ENCODE measurements at places on chromosomes 6 and 20.
A peak's percentile ranks its signal among the peaks of the same experiment; 100 is the strongest.

DNA sequence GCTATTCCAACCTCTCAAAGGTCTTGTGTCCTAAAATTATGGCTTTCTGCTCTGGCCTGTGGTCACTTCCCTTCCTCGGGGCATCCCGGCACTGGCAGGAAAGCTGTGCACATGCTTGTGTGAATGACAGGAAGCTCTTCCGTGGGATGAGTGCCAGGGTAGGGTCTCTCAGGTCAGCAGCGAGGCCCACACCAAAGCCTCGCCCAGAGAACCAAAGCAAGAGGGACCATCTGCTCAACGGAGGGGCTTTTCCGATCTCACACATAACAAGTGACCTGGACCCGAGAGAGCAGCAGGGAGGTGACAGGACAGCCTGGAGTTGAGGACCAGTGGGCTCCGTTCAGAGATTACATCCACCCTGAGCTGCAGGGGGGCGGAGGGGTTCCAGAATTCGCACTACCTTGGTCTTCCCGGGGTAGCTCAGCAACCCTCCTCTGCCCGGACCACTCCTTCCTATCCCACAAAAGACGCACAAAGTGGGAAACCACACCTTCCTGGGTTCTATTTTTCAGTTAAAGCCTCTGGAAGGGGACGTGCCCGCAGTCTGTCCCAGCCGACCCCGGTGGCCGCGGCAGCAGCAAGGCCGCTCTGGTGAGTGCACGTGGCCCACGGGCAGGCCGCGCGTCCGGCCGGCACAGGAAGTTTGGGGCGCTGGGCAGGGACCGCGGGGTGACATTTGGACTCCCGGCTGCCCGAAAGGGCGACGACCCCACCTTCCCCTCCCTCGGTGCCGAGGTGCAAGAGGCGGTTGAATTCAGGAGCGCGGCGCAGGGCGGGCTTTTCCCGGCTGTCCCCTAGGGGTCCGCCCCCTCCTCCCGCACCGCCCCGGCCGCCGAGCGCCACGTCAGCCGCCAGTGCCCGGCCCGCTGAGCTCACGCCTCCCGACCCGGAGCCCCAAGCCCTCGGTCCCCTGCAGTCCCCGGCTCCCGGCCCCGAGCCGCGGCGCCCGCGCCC lies 988 bp downstream of the TXNDC5 start:
- no peak for DNase-seq

DNA sequence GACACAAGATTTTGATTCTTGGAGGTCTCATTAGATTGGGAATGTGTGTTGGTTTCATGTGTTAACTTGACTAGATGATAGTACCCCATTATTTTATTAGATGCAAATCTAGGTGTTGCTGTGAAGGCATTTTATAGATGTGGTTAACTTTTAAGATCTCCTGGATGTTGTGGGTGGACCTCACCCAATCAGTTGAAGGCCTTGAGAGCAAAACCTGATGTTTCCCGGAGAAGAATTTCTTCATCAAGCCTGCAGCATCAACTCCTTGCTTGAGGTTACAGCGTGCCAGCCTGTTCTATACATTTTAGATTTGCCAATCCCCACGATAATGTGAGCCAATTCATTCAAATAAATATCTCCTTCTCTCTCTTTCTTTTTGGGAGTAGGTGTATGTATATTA lies 66.8 kb upstream of the EXOC2 start:
- DNase-seq, result no peak

DNA sequence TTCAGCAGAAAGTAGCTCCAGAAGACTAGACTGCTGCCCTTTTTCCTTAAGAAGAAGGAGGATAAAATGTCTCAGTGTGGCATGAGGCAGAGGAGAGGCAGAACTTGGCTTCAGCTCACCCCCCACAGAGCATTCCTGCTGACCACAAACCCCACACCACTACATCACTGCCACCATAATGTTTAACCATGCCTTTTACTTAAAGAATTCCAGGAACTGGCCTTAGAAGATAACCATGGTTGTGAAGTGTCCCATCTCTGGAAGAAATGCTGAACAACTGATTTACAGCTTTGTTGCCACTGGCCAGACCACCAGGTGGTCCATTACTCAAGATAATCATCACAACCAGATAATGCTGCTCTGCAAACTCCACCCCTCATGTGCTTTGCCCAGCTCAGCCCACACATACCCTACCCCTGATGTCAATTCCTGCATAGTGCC lies 154.1 kb downstream of the CD24 start:
- DNase-seq, result no peak

- no peak for DNase-seq
These were observed 120.8 kb downstream of the AGPAT4 start for GRCh38 chr6:161152907-161153662.

DNA sequence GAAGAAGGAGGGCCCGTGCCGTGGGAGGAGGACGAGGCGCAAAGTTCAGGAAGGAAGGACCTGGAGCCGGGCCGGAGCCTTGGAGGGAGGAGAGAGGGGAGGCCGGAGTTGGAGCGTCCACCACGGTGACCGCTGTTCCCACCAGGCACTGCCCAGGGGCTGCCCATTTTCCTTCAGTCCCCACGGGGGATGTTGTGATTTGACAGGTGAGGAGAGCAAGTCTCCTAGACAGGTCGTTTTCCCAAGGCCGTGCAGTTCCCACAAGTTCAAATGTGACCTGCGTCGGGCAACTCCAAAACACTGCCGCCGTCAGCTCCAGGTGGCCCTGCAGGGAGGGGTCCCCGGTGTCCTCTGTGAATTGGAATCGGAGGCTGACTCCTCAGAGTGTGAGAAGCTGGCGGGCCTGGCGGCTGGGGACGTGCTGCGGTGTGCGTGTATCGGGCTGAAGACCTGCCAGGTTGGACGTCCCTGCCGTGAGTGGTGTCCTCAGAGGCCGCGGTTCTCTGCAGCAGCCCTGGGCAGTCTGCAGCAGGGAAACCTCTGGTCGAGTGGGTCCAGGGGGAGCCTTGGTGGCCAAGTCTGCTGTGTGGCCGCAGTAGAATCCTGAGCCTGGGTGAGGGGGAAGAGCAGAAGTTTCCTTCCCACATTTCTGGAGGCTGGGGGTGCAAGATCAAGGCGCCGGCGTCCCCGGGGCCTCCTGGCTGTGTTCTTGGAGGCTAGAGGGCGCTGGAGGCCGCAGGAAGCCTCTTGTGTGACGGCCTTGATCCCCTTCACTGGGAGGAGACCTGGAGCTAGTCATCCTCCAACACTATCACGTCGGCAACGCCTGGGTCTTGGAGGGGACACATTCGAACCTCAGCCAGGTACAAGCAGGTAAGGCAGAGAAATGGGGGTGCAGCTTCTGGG lies 115.1 kb upstream of the FRMD1 start:
- no peak for DNase-seq

- DNase-seq, result peak; percentile 10
These were observed 107.7 kb downstream of the CD109 start for GRCh38 chr6:73803562-73804241.

DNA sequence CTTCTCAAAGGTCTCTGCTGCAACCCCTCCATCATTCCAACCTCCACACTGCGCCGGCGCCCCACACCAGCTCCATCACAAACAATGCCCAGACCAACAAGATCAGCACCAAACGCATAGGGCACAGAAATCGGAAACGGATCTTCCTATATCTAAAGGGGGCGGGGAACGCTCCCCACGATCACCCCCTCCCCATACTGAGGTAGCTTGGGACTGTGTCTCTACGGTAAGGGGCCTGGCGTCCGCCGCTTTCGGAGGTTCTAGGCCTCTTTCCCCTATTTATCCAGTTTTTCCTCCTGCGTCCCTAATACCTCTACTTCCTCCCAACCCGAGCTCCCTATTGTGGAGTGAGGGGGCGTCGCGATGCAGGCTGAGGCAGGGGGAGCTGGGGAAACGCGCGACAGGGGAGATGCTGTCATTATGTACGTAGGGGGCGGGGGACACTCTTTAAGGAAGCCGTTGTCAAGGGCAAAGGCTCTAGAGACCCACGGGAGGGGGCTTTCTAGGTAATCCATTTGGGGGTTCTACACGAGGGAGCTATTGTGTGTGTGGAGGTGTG lies 909 bp downstream of the DNAAF9 start:
- DNase-seq, result no peak

GRCh38 chr20:10074513-10074912 lies 39.7 kb downstream of the ANKEF1 start:
- no peak for DNase-seq

DNA sequence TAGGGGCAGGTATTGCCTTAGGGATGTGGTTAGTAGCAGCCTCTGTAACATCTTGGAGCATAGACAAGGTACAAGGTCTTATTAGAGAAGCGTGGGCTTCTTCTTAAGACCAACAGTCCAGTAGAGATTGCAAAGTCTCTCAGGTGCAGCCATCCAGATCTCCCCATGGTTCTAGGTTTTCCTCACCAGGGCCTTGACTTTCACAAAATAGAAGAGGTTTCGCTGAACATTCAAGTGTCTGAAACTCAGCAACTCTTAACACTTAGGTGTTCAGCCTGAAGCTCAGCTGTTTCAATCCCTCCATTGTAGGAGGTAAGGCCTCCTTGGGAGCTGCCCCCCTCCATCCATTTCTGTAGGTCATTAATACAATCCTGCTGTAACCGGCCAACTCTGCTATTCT lies 44.4 kb downstream of the GOPC start:
- no peak for DNase-seq

DNA sequence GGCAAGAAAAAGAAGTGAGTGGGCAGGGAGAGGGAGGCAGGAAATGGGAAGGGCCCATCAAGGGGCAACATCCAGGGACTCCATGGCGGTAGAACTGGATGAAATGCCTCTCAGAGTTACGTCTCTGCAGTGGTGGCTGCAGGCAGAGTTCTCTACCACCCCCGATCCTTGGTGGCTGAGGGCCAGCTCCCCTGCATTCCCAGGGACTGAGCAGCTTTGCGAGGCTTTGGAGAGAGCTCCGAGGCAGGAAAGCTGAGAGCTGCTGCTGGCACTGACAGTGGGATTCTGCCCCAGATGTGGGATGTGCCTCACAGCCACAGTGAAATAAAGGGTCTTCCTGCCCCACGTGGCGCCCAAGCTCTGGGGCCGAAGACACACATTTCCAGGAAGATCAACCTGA lies 236.6 kb downstream of the SLC24A3 start:
- no peak for DNase-seq

DNA sequence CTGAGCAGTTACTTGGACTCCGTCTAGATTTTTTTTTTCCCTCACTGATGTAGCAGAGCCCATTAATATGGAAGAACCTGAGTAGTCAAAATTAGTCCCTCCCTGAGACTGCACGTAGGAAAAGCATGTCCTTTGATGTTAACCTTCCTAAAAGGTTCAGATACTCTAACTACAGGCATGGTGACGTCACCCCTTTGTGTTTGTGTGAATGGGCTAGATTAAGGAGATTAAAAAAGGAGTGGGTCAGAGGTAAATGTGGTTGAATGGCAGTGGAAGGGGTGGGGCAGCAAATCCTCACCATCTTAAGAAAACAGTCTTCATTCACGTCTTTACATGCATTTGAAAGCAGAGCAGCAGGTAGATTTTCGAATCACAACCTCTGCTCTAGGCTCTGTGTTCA lies 521.1 kb downstream of the TFAP2B start:
- no peak for DNase-seq

DNA sequence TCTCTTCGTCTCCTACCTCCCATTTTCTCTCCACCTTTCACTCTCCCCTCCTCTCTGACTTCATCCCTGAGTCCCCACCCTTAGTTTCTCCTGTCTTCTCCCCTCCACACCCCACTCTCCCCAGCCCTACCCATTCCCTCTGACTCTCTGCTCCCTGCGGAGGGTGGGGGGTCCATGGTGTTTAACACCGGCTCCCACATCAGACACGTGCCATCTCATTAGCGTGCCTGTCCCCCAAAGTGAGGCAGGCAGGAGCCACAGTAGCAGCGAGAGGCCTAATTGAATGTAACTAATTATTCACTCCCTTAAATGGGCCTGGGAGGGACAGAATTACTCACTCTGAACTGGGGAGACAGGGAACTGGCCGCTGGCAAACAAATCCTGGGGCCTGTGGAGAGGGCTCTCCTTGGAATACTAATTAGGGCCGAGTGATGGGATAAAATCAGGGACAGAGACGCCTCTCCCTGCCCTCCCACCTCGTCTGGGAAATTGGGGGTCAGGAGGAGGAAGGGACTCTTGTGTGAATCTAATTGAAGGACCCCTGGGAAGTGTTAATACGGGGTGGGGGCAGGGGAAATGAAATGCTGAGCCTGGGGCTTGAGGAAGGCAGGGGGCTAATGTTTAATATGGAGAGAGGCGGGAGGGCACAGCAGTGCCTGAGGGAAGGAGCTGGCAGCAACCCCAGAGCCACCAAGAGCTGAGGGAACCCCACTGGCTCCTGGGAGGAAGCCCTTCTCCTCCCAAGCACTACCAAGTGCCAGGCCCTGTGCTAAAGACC lies 17.9 kb downstream of the CD40 start:
- no peak for DNase-seq

- no peak for DNase-seq
These were observed 36.6 kb downstream of the NKX2-4 start for GRCh38 chr20:21360705-21361104.

- no peak for DNase-seq
These were observed 29.7 kb downstream of the FYN start for GRCh38 chr6:111843347-111844147.

DNA sequence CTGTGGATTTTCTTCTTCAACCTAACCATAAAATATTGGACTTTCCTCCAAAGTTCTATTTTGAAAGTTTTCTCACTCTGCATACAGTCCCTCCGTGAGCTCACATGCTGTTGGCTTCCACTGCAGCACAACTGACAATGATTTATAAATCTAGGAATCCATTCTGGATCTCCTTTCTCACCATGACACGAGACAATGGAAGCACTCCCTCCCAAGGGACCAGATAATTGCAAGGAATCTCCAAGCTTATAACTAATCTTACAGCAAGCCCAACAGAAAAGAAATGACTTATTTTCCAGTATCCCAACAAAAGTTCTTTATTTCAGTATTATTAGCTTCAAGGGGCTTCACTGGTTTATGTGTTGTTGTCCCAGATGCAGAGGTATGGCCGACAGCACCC lies 729.0 kb downstream of the RFPL4B start:
- no peak for DNase-seq

- DNase-seq, result no peak
These were observed 92.0 kb downstream of the CD40 start for GRCh38 chr20:46209930-46210671.

DNA sequence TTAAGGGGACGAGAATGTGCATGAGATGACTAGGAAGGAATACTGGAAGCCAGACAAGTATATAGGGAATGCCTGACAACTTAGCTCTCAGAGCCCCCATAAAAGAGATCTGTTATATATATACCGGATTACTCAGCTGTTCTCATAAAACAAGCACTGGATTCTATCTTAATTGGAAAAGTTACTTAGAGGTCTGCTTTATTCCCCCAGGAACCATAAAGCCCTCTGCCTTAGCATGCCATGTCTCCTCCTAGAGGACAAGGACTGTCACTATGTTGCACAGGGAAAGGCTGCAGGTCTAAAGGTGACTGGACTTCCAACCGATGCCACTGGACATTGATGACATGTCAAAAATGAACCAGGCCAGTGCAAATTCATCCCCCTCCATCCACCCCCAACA lies 6.4 kb downstream of the EXOC2 start:
- no peak for DNase-seq

All from NCI-H1930 (cell line).